ENCODE measurements at places on chromosomes 12 and 14. TPM values are rescaled to one million over a fixed set of nuclear protein-coding genes. Genes with fewer than 3 reads are reported as not detected.

DNA sequence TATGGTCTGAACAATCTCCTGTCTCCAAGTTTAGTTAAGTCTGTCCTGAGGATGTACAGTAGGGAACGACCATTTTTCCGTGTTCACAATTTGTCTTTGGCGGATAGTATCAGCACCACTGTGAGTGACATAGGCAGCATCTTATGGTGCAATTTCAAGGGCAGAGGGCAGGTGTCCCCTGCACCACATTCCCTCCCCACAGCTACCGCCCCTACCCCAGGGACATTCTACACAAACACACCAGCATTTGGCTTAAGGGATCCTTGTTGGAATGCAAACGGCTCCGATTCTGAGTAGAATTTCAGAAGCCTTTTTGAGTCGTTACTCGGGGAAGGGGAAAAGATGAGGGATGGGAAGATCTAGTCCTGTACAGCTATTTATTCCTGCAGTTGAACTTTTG lies 25.1 kb upstream of the DICER1 start:
- no peak for DNase-seq

Gene TESPA1
- total RNA-seq, result 0.19 TPM

Gene IAPP
- total RNA-seq, result not detected

DNA sequence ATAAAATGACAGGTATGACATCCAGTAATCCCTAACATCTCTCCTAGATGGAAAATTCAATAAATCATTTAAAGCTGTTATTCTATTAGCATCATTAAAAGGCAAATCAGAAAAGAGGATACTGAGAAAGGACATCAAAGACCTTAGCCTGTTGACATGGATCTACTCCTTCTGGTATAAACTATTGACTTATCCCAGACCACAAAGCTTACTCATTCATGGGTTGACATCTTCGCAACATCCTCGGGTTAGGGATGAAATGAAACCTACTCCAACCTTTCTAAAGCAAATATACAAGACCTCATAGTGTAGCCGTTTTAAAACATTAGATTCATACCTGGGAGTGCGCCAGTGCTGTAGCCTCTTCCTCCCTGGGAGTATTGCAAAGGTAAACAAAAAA lies 191.5 kb upstream of the BTG1 start:
- no peak for DNase-seq

DNA sequence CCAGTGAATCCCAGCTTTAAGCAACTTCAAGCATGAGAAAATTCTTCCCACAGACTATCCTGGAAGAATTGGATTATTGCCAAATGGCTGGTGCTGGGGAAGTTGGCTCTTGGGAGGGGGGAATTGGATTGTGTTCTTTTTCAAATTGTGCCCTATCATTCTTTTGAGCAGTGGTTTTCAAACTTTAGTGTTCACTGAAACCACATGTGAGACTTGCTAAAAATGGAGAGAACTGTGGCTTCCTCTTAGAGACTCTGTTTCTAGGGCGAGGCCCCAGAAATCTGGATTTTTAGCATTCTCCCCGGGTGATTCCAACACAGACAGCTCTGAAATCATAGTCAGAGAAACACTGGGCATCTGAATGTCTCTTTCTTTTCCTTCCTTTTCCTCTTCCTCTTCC lies 14.3 kb upstream of the OTUB2 start:
- no peak for DNase-seq

GRCh38 chr12:41511247-41511646 lies 323.1 kb downstream of the PDZRN4 start:
- no peak for DNase-seq

Gene PLA2G1B
- total RNA-seq, result not detected

Gene GUCY2C
- not detected for total RNA-seq

Gene AQP2
- total RNA-seq, result not detected
